Epithelial cell of proximal tubule (primary cell): ENCODE measurements at places on chromosomes 3 and 15.

- DNase-seq: peak; percentile 73
Measured at GRCh38 chr3:71495708-71496472, 87.6 kb downstream of the FOXP1 start.

GRCh38 chr3:17478673-17479072 is 263.8 kb downstream of the TBC1D5 start:
- DNase-seq: peak; percentile 62

DNA sequence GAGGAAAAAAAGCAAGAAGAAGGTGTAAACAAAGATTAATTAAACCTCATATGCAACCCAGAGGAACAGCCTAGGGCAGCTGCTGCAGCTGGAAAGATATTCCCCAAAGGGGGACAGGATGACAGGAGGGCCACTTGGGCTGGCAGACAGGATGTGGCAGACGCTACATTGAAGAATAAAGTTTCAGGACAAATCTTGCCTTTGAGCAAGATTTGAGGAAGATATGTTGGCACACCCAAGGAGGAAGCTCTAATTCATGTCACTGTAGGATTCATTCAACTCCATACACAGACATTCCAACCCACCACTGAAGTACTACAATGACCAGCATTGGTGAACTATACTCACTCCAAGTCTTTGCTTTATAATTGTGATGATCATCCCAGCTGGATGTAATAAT is 504.0 kb downstream of the SHQ1 start:
- no peak for DNase-seq

DNA sequence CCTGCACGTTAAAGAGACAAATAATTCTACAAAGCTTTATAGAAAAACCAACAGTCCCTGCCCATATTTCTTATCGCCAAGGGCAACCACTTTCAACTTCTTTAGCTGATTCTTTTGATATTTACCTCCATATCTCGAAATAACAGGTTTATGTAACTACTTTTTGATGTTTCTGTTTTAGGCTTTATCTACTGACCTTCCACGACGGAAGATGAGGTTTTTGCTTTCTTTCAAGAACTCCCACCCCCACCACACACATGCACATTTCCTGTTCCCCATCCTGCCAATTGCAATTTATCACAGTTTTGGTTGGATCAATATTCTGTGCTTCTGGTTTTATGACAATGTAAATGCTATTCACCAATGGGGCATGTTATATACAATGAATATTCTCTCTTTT is 330.4 kb upstream of the ICE2 start:
- DNase-seq: no peak

GRCh38 chr3:79052054-79052681 is 715.6 kb downstream of the ROBO1 start:
- DNase-seq: no peak

- DNase-seq: no peak
Measured at GRCh38 chr3:178010306-178010705, 525.9 kb upstream of the KCNMB2 start.

GRCh38 chr15:94015324-94015723 is 216.0 kb upstream of the MCTP2 start:
- DNase-seq: no peak

DNA sequence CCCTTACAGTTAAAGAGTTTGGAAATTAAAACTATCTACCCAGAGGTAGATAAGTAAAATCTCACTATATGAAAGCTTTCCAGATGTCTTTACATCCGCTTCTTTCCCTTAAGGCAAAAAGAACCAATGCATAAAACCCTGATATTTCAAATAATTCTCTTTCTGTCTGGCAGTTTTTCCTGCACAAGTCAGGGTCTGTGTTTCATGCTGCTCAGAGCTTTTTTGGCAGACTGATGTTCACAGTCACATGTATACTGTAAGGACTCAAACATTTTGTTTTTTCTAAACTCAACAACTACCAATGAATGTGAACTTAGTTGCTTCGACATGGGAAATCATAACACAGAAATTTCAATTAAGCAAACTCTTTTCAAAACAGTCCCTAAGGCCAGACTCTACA is 988.4 kb downstream of the EPHA3 start:
- DNase-seq: no peak

DNA sequence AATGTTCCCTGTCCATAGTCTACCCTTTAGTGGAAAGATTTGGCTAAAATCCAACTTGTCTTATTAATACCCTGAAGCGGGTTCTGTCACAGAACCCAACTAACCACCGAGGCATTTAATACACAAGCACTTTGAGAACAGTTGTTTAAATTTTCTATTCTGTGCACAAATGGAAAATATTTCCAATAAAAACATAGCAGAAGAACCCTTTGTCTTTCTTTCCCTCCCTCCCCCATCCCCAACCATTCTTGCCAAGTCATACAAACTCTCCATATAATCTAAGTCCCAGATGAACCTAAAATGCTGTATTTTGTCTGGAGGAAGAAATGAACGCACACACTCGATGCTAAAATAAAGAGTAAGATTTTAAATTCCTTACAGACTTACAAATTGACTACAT is 126.9 kb upstream of the STRIT1 start:
- DNase-seq: no peak

DNA sequence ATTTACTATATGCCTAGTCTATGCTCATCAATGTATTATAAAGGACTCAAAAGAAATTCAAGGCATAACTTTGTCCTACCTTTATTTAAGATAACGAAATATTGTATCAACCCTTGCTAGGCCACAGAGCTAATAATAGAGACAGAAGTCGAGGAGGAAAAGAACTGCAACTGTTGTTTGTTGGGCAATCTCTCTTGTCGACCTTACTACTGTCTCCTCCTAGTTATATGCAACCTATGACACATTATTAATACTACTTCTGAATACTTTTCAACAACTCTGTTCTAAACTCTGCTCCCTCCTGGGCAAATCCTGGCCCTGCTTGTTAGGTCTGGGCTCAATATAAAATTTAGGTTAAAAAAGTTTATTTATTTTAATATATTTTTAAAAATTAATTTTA is 24.6 kb downstream of the SPPL2A start:
- DNase-seq: no peak

DNA sequence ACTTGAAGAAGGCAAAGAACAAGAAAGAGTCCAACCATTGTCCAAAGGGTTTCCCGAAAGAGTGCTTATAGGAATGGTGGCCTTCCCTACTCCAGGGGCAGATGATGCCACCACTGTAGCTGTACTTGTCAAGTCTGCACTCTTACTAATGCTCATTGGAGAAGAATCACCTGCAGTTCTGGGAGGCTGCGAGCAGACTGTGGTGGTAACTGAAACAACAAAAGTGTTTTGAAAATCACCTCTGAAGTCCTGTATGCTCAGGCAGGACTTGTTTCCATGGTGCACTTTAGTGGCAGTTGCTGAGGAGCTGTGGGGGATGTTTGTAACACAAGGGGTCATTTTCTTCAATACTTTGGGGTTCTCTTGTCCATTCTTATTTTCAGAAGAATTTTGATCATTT is 36.0 kb downstream of the USF3 start:
- DNase-seq: no peak

DNA sequence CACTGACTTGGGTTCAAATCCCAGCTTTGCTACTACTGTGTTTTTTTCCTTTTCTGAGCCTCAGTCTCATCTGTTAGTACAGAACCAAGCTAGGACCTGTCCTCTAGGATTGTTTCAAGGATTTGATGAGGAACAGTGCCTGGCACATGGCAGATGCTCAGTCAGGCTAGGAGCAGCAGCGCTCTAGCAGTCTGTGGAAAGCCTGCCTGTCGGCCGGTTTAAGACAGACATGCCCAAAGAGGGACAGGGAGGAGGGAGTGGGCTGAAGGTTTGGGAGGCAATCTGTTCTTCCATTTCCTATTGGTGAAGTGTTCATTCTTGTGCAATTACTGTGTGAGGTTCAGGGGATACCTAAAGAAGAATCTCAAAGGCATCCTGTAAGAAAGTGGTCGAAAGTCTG is 35.1 kb upstream of the RGMA start:
- DNase-seq: no peak

DNA sequence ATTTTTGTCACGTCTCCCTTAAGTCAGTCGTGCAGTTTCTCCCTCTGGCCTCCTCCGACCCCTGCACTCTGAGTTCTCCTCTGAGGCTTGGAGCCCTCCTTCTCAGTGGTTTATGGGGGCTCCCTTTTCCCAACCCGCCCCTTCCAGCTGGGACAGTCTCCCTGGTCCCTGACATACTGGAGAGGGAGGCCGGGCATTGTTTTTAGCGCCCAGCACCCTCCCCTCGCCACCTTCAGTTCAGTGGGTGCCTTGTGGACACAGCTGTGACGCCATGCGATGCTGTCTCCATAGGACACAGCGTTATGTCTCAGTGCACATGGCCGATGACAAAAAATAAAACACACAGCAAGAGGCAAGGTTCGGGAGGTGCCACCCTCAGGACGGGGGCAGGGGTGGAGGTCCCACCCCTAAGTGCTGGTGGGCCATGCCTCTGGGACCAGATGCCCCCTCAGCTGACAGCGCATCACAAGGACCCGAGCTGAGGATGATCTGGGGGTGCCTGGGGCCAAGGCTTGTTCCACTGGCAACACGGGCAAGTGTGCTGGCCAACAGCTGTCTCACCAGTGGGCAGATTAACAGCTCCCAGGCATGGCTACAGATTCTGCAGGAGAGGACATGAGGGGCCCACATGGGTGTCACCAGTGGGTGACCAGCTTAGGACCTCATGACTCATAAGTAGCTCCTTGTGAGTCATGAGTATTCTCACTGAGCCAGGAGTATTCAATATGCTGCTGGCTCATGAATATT is 81.6 kb downstream of the PLXNA1 start:
- no peak for DNase-seq

GRCh38 chr3:27560484-27561056 is 76.4 kb upstream of the SLC4A7 start:
- DNase-seq: no peak

DNA sequence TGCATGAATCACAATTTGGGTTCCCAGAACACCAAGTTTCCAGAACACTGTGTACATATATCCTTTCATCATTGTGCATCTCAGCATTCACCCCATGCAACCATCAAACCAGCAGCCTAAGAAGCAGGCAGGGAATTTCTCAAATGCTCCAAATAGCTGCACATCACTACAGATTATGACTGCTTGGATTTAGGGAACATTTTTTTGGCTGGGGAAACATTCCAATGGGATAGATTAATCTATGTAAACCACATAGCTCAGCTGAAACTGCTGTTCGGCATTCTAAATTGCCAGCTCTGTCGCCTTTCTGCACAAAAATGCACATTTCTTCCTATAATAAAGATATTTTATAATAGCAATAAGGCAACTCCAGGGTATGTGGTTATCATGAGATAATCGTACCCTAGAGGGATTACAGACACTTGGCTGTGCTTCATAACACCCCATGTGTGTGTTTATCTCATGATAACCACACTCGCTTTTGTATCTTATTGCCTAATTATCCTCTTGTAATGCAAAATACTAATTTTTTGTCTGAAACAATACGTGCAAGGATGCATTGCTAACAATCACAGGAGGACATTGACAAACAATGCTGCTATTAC is 483.7 kb upstream of the DPH6 start:
- DNase-seq: no peak

- no peak for DNase-seq
Measured at GRCh38 chr3:77479021-77479420, 439.1 kb downstream of the ROBO2 start.

- no peak for DNase-seq
Measured at GRCh38 chr3:194282436-194283122, 68.5 kb downstream of the CPN2 start.

GRCh38 chr3:16587681-16588060 is 17.6 kb downstream of the DAZL start:
- DNase-seq: no peak

GRCh38 chr15:90019611-90020010 is 18.5 kb downstream of the ZNF710 start:
- no peak for DNase-seq

GRCh38 chr3:96183871-96184270 is 630.5 kb upstream of the EPHA6 start:
- DNase-seq: no peak

DNA sequence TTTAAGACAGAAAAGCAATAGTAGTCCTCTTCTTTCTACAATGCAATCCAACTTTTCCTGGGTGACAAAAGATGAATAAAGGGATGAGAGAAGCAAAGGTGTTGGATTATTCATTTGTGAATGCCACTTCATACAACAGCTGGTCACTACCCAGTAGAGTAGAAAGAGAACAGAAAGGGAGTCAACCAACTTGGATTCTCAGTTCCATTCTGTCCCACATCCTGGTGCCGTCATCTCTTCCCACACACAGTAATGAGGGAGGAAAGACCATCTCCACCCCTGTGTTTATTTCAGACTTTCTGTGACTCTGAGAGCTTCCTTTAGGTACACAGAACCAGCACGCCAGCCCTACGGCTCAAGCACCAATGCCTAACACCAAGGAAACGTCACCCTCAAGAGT is 71.0 kb downstream of the FOXP1 start:
- no peak for DNase-seq

DNA sequence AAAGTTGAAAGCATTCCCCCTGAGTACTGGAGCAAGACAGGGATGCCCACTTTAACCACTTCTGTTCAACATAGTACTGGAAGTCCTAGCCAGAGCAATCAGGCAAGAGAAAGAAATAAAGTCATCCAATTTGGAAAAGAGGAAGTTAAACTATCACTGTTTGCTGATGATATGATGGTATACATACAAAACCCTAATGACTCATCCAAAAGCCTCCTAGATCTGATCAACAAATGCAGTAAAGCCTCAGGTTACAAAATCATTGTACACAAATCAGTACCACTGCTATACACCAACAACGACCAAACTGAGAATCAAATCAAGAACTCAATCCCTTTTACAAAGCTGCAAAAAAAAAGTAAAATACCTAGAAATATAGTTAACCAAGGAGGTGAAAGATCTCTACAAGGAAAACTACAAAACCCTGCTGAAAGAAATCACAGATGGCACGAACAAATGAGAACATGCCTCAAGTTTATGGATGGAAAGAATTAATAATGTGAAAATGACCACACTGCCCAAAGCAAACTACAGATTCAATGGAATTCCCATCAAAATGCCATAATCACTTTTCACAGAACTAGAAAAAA is 40.3 kb downstream of the RPL39L start:
- no peak for DNase-seq

- no peak for DNase-seq
Measured at GRCh38 chr3:127690823-127691452, 18.2 kb downstream of the ABTB1 start.

DNA sequence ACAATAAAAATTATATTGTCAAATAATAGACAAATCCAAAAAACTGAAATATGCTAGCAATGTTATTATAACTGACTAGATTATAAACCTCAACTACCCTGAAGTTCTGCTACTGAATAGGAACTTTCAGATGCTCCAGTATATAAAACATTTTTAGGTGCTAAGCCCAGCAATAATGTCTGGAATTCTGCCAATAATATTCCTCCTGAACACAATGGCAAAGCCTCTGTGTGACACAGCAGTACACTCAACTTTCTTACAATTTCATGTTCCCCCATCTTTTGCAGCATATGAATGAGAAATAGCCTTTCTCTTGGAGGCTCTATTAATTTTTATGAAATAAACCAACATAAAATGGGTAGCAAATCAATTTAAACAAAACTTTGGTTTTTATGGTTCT is 29.5 kb downstream of the ATOSA start:
- no peak for DNase-seq

- DNase-seq: no peak
Measured at GRCh38 chr15:29093696-29094343, 175.8 kb downstream of the NSMCE3 start.

GRCh38 chr15:94855409-94856266 is 624.3 kb downstream of the MCTP2 start:
- DNase-seq: no peak

- no peak for DNase-seq
Measured at GRCh38 chr3:121958801-121959200, 63.2 kb downstream of the ILDR1 start.

GRCh38 chr15:41562784-41563198 is 3.8 kb downstream of the TYRO3 start:
- no peak for DNase-seq
